CD4-positive, alpha-beta T cell treated with Interleukin-17A for 1 hour (primary cell): ENCODE measurements at places on chromosomes 1 and 21.

DNA sequence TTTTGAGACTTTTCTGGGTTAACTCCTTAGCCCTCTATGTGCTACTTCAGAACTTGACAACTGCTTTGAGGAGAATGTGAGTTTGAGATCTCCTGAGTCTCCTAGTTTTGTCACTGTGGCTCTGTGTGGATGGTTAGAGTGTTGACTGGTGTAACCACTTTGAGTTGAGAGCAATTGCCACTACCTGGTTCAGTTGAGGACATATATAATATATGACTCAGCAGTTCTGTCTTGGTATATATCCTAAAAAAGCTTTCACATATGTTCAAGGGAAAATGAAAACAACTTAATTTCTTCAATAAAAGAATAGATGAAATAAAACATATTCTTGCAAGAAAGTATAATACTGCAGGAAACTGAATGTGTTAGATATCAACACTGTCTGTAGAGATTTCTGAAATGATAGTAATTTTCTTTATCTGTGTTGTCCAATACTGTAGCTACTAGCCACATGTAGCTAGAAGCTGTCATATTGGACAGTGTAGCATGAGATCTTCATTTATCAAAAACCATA is 96.7 kb upstream of the QSOX1 start:
- DNase-seq, result no peak

DNA sequence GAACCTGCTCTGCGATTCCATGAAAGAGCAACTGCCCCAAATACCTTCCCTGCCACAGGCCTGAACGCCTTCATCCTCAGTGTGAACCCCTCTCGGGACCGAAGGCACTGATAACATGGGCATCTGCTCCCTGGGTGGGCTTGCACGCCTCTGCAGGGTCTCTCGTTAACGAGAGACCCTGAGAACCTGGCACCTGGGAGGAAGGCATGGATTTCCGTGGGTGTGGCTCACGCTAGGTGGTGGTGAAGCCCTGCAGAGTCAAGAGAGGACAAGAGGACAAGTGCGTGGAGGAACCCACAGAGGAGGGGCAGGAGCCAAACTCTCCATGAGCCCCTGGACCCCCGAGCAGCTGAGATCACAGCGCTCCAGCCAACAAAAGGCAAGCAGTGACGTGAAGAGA is 26.8 kb upstream of the COL6A2 start:
- no peak for DNase-seq

DNA sequence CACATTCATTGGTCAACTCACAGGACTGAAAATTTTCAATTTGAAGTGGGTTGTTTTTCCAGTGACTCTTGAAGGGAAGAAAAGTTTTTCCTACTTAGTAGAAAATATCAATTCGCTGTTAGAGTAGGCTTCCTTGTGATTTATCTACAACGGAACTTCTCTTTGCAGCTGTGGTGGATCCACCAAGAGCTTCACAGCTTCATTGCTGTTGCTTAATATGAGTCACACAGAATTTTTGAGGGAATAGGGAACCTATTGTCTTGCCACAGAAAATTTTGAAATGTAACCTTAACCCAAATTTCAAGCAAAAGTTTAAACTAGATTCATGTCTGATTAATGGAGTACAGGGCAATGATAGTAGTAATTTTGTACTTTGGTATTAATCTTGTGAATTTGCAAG is 58.4 kb upstream of the IFI44L start:
- no peak for DNase-seq

DNA sequence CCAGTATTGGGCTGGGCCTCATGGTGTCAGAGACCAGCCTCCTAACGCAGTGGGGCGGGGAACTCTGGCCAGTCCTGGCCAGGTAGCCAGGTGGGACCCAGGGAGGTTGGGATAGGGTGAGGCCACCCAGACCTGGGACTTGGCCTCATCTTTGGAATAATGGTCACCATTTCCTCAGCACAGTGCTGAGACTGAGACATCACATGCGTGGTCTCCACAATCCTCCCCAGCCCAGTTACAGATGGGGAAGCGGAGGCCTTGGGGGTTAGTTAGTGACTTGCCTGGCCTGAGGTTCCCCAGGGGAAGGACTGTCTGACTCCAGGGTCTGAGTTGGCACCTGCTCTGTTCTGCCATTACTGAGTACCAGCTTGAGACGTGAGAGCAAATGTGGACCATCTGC is 77.9 kb upstream of the CASZ1 start:
- no peak for DNase-seq

- no peak for DNase-seq
Observed at GRCh38 chr1:57615956-57616355, 192.1 kb upstream of the DAB1 start.

GRCh38 chr1:51842261-51842660 is 36.3 kb downstream of the NRDC start:
- no peak for DNase-seq

DNA sequence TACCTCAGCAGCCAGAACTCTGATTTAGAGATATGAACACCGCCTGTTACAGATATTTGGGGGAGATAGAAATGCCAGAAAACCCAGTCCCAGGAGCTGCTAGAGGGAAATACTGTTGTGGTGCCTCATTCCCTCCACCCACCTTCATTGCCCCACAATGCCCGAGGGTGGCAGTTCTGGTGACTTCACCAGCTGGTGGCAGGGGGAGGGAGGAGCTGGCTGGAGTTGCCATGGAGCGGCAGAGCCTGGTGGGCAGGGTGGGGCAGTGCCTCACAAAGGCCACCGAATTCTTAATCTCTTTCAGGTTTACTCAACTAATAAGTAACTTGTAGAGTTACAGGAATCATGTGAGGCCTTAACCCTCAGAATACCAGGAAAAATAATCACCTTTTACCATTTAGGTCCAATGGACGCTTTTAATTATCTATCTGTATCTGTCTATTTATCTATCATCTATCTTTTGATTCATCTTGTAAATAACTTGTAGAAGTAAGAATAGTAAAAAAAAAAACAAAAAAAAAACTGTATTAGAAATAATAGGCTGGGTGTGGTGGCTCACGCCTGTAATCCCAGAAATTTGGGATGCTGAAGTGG is 11.7 kb upstream of the S100A11 start:
- DNase-seq, result peak; percentile 75

- no peak for DNase-seq
Observed at GRCh38 chr21:35861661-35862060, 198.7 kb downstream of the SETD4 start.

DNA sequence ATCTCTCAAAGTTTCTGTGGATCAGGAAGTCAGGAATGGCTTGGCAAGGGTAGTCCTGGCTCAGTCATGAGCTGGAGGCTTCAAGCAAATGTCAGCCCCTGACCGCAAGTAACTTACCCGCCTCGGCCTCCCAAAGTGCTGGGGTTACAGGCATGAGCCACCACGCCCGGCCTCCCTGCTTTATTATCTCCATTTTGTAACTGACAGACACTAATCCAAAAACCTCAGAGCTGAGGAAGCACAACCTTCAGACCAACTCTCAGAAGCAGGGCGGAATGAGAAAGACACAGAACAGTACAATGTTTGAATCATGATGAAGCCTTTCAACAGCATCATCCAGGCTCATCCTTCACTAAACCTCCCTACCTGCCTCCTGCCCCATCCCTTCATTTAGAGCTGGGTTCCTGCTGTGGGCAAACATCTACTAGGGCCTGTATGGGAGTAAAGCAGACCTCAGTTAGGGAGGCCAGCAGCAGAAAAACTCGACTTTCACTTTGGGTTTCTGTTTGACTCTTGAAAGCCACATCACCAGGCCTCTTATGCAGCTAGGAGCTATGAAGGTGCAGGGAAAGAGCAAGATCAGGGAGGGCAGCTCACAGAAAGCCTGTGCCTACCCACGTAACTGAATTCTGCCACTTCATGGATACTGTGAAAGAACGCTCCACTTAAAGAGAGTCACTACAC is 84.4 kb upstream of the RAB4A start:
- DNase-seq, result peak; percentile 17

DNA sequence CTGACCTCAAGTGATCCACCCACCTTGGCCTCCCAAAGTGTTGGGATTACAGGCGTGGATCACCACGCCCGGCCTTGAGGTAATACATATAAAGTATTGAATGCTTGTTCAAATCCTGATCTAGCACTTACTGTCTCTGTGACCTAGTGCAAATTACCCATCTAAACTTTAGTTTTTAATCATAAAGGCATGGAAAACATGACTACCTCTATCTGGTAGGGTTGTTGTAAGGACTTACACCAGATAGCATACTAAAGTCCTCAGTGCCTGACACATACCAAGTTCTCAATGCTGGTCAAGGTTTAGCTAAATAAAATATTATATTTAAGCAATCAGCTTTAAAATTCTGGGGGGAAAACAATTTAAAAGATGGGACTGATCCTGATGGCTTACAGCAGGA is 38.3 kb downstream of the RAB3GAP2 start:
- DNase-seq, result no peak

DNA sequence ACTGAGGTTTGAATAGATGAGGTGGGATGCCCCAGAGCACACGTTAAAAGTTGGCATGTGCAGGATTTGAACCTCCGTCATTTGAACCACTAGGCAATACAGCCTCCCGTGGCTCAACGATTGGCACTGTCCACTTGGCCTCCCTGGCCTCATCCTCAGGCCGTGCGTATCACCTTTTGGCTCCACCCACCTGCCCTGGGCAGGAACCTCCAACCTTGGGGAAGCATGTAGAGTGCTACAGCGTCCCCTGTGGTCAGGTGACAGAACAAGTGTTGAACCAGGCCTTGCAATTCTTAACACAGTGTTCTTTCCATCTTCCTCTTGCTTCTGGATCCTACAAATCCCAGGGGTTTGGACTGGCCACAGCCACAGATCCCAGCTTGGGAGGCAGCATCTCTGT is 112.6 kb downstream of the PAX7 start:
- DNase-seq, result no peak

DNA sequence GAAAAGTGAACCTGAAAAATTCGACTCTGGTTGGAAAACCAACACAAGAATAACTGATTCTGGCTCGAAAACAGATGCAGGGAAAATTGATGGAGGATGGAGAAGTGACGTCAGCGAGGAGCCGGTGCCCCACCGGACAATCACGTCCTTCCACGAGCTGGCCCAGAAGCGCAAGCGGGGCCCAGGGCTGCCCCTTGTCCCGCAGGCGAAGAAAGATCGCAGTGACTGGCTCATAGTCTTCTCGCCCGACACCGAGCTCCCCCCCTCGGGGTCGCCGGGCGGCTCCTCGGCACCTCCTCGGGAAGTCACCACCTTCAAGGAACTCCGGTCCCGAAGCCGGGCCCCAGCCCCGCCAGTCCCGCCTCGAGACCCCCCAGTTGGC is 1.9 kb downstream of the RUSC1 start:
- no peak for DNase-seq

DNA sequence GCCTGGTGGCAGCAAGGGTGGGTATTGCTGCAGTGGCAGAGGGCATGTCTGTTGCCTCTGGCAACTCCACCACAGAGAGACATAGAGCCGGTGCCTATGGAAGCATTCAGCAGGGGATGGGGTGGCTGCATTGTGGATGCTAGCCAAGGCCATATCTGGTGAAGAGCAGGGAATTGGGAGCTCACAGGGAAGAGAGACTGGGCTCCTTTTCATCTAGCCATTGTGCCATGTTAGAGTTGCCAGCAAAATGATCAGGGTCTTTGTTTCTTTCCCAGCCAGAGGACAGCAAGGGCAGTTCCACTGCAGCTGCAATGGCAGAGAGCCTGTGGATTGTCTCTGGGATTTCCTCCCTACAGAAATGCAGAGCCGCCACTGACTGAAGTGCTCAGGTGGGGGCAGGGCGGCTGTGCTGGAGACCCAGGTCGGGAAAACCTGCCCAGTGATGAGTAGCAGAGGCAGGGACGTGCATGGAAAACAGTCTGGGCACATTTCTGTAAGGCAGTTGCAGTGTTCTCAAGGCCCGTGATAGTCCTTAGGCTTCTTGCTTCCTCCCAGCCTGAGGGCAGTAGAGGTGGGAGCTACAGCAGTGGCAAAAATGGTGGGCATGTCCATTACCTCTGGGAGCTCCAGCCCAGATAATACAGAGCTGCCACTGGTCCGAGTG is 40.2 kb upstream of the CYP4X1 start:
- DNase-seq, result no peak
